Activated T-helper 1 cell treated with anti-CD3 and anti-CD28 coated beads, Interleukin-2, amount 50 U/mL, for 16 hours (primary cell): ENCODE measurements at places on chromosomes 4 and X.

GRCh38 chrX:1108501-1109445 is 103.7 kb downstream of the CRLF2 start:
- DNase-seq, result no peak

- peak; percentile 78 for DNase-seq
Observed at GRCh38 chr4:151015459-151016347, 619 bp upstream of the LRBA start.

DNA sequence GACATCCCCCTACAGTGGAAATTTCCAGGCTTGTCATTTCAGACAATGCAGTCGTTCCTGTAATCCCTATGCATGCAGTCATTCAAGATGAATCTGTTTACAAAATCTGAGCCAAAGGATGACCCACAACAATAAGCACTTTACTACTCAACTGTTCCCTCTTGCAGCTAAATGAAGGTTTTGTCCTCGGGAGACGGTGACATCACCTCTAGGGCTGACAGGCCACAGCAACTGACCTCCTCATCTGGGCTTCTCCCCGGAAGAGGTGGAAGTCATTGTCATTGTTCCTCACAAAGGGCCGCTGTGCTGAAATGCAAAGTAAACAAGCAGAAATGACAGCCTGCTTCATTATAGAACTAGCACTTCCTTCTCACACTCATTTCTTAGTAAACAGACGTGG is 29.2 kb downstream of the CLRN2 start:
- no peak for DNase-seq

DNA sequence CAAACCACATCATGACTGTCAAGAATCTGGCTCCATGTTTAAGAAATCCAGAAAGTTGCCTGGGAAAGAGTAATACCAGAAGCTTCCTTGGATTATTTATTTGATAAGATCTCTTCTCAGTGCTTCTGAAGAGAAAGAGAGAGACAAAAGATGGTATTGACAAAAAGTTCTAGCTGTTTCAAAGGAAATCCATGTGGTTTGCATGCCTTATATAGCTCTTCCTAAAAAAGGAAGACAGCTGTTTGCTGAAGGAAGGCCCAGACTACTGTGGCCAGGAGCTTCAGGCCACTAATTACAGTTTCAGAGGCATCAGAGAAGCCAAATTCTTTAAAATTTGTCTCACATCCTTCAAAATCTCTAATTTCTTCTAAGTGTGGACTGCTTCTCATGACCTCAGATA is 565.2 kb upstream of the SLIT2 start:
- DNase-seq, result no peak

DNA sequence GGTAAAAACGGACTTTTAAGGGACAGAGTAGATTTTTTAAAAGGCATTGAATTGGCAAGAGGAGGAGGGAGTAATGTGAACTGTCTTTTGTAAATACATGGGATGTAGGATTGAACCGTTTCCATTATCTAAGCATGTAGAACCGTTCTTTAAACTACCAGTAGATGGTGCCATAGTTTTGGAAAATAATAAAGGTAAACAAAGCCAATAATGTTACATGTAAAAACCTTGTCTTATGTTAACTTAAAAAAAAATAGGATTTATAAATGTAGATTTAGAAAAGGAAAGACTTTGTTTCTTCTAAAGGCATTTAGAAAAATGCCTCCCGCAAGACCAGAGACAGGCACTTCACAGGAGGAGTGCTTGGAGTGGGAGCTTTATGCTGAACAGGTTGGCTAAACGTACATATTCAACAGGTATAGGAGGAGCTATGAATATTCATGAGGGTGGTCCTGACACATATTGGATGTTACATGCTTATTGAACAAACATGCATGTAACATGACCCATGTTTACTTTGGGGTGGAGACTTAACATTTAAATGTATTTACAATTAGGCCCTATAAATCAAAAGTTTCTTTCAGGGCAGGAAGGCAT is 45.5 kb upstream of the FAM241A start:
- DNase-seq, result no peak

DNA sequence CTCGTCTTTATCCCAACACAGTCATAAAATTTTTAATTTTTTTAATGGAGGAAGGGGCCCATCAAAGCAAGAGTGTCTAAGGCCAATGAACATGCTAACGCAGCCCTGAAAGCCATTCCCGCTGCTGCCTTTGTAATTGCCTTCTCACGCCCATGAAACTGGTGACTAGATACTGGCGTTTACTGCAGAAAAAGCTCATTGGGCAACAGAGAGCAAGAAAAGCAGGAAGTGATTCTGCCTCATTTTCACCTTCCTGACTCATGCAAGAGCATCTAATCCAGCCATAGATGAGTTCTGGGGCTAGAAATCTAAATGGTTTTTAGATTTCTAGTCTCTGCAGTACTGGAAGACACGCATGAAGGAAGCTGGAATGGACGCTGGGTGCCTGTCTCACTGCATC is 72.5 kb downstream of the ANXA3 start:
- DNase-seq, result no peak

DNA sequence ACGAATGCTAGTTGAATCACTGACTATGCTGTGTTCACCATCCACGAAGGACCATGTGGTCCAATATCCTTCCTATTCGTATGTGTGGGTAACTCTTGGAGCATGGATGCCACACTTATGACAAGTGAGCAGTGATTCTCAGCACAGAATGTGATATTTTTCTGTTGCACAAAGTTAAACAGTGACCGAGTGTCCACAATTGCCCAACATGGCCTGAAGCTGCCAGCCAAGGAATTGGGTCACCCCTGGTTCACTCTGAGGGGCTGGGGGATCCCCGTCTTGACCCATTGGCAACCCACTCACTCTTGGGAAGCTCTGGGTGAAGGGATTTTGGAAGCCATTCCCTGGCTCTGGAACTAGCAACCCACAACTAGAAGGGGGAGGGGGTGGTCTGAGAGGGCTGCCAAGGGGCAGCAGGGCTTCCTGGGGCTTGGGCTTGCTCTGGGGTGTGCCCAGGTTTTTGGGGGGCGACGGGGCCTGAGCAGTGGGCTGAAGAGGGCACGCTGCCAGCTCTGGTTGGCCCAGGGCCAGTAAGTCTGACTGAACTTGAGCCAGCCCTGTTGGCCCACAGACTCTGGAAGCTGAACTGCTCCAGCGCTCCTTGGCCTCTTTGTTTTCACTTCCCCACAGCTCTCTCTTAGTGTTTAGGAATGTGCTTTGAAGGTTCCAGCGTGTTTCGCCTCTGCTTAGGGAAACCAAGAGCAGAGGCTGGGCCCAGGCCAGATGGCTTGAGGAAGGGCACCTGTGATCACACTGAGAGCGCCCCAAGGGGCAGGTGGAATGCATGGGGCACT is 43.1 kb upstream of the BCOR start:
- no peak for DNase-seq

- no peak for DNase-seq
Observed at GRCh38 chr4:156946516-156947424, 24.8 kb downstream of the PDGFC start.

GRCh38 chr4:24241511-24241910 is 342.8 kb downstream of the DHX15 start:
- no peak for DNase-seq

GRCh38 chrX:32293962-32294700 is 917.2 kb downstream of the DMD start:
- DNase-seq, result no peak

- DNase-seq, result no peak
Observed at GRCh38 chr4:3687538-3687937, 78.6 kb upstream of the ADRA2C start.

- no peak for DNase-seq
Observed at GRCh38 chr4:126409746-126410145, 1095.0 kb downstream of the FAT4 start.

- DNase-seq, result no peak
Observed at GRCh38 chr4:95045429-95045828, 287.7 kb downstream of the BMPR1B start.

DNA sequence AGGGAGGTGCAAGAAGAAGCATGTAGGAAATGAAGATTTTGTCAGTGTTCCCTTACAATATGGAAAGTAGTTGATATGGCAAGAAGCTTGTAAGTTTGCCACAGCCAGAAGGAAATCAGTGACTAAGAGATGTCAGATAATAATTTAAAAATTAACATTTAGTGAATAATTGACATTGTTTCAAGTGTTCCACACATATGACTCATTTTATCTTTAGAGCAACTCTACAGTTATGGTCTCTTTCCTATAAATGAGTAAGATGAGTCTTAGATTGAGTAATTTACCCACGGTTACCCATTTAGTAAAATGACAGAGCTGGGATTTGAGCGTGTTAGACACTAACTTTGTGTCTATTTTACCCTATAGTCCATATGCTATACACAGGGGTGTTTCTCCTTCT is 300.3 kb upstream of the IRS4 start:
- DNase-seq, result no peak

DNA sequence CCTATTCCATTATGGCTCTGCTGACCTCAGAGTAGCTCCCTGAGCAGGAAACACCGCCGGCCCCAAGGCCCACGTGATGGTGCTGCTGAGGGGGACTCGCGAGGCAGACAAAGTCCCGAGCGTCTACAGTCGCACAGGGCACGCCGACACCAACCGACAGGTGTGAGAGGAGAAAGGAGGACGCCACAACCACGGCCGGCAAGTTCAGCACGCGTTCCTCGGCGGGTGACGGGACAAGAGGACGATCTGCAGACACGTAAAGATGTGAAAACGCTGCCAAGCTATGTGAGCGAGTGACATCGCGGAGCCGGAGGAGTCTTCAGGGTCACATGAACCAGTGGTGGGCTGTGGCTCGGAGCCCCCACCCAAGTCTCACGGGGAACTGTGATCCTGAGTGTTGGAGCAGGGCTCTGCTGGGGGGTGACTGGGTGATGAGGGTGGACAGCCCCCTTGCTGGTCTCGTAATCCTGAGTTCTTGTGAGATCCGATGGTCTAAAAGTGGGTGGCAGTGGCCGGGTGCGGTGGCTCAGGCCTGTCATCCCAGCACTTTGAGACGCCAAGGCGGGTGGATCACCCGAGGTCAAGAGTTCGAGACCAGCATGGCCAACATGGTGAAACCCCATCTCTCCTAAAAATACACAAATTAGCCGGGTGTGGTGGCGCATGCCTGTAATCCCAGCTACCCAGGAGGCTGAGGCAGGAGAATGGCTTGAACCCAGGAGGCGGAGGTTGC is 34.0 kb downstream of the PPP2R3B start:
- DNase-seq, result no peak

DNA sequence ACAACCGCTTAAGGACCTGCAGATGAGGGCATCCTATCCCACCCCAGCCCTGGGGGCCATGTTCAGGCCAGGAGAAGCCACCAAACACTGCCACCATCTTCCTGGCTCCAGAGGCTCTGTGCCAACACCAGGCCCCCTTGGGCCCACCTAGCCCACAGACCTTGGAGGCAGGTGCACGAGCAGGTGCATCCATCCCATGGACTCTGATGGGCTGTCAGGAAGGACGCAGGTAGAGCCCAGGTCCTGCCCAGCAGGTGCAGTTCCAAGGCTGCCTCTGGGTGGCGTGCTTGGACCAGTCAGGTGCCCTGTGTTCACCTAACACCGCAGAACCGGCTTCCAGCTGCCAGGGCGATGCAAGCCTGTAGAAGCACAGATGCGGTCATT is 22.8 kb upstream of the PDE6B start:
- peak; percentile 19 for DNase-seq

DNA sequence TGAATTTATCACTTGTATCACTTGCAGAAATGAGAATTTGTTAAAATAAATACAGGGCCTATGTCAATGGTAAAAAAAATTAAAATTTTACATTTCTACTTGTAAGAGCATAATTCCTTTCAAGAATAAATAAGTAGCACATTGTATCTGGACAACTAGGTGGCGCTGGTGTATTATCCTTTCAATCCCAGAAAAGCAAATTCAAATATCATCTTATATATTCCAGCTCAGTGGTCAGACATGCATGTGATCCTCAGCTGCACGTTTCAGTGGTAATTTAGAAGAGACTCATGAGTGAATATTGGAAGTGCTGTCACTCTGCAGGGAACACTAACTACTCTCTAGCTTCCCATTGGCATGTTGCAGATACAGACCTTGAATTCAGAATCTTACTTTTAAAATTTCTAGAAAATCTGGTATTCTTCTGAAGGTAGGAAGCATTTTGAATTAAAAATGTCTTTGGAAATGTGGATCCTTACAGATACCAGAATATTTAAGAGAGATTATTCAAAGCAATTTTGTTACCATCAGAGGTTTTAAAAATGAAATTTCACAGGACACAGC is 1414.7 kb upstream of the TENM3 start:
- DNase-seq, result no peak

DNA sequence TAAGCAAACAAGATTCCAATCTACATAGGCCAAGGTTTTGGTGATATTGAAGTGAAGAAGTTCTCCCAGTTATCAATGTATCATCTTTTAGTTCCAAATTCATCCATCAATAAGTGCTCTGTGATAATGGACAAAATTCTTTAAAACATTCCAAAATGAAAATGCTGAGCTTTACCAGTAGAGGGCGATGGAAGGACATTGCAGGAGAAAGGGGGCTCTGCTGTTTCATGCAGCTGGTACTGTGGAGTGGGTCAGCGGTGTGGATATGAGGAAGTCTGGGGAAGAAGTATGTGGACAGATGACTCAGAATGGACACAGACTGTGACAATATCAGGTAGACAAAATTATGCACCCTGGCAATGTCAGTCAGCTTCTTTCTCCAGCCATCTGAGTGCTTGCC is 46.6 kb upstream of the HS6ST2 start:
- no peak for DNase-seq

- DNase-seq, result no peak
Observed at GRCh38 chrX:139971394-139971749, 6.1 kb upstream of the CXorf66 start.

DNA sequence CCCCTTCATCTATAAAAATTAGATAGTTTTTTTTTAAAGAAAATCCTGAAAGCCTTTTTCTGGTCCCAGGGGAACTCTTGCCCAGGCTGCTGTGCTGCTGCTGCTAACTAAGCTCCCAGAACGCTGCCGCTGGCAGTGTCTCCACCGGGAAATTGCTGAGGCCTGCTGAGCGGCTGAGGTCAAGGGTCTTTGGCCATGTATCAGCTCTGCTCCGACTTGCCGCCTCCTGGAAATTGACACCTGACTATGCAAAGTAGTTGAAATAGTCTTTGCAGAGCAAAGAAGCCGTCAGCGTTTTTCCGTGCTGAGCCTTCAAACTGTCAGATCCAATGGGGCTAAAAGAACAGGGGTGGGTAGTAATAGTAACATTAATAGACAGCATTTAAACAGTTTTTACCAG is 839 bp downstream of the QDPR start:
- no peak for DNase-seq

- no peak for DNase-seq
Observed at GRCh38 chr4:35124106-35124505, 1120.2 kb downstream of the ARAP2 start.

DNA sequence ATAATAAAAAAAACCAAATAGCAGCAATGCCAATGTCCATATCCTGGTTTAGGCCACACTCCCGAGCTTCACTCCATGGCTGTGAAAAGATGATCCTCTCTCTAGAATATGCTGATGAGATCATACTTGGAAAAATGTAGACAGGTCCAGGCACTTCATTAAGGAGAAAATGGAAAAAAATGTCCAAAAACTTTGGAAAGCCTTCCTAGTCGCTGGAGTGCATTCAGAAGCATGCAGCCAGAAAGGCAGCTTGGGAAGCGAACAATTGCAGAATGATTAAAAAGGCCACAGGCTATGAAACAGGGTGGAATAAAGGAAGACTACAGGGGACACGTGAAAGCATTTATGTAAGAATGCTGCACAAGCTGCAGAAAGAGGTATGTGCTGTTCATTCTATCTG is 165.6 kb upstream of the HCCS start:
- DNase-seq, result no peak

GRCh38 chrX:44203791-44204190 is 139.7 kb downstream of the EFHC2 start:
- DNase-seq, result no peak

GRCh38 chr4:159248384-159249178 is 145.7 kb downstream of the RAPGEF2 start:
- no peak for DNase-seq
